ENCODE measurements at places on chromosomes 5 and 9. TPM values are rescaled to one million over a fixed set of nuclear protein-coding genes. Genes with fewer than 3 reads are reported as not detected.

DNA sequence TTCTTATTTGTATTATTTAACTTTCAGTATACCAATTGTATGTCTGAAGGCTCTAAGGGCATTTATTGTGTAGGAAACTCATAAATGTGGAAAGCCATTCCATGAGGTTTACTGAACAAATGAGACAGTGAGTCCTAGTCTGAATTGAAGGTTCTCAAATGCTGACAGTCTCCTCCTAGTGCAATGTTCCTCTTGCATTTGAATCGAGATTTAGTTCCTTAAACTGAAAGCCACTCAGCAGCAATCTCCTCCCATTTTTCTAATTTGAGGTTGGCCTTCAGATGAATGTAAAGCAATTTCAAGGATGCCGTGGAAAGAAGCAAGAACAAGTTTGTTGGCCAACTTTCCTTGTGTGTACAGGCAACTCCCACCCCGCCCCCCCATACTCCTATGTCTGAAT lies 493.2 kb upstream of the KLF4 start:
- DNase-seq = no peak

DNA sequence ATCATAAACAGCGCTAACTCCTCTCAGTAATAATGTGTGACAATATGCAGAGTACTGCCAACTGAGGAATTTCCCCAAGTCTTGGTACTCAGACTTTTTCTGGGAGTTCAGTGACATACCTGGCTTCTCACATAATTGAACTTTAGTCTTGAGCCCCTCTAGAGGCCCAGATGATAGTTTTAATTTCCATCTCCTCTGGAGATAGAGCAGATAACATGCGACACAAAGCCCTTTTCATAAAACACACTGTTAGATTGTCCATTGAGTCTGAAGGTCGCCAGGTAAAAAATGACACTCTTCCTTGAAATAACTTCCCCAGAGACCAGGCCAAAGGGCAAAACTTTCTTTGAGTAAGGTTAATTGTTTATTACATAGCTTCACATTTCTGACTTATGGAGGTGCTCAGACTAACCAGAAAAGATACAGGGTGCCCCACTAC lies 476.0 kb downstream of the RASEF start:
- DNase-seq = no peak

DNA sequence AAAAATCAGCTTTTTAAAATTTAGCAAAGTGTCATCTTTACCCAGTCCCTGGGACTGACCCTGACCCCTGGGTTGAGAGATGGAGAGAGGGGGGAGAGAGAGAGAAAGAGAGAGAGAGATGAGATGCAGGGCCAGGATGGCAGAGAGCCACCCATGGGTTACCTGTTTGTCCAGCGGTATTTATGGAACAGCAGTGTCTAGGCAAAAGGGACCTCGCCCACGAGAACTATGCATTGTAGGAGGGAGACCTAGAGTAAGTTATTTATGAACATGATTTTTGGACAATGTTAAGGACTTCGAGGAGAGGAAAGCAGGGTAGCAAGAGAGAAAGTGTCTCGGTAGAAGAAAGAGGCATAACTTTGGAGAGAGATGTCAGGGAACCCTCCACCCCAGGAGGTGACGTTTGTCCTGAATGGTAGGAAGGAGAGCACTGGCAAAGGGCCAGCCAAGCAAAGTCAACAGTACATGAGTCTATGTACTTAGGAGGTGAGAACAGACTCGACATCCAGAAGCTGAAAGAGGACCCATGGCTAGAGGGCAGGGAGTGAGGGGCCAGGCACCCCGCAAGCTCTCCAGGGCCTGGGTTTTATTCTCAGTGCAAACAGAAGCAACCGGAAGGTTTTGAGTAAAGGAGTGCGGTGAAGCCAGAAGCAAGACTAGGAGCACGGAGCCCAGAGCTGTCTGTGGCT lies 30.5 kb upstream of the MSX2 start:
- no peak for DNase-seq

- no peak for DNase-seq
These were observed 6.9 kb upstream of the GSN start for GRCh38 chr9:121261107-121261460.

DNA sequence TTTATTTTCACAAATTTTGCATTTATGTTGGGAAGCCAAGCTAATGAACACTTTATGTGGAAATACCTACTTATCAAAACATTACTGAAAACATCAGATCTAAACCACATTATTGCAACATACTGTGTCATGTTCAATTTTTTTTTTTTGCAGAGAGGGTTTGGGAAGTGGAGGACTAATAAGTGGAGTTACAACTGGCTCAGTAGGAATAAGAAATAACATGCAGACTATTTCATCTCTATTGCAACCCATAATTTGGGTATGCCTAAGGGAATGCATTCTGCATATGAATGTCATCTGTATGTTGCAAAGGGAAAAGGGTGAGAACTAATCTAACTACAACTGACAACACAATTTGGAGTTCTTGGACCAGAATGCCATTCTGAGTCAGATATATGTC lies 41.8 kb downstream of the APC start:
- DNase-seq = no peak

DNA sequence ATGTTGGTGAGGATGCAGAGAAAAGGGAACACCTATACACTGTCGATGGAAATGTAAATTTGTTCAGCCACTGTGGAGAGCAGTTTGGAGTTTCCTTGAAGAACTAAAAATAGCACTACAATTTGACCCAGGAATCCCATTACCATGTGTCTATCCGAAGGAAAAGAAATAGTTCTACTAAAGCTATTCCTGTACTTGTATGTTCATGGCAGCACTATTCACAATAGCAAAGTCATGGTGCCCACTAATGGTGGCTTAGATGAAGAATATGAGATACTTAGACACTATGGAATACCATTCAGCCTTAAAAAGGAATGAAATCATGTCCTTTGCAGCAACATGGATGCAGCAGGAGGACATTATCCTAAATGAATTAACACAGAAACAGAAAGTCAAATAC lies 50.2 kb upstream of the CAST start:
- DNase-seq = no peak

Gene ANKRD20A1
- total RNA-seq = 0.70 TPM

Gene TENT4A
- total RNA-seq = 15.1 TPM
